ENCODE measurements at places on chromosomes 16 and 17.

DNA sequence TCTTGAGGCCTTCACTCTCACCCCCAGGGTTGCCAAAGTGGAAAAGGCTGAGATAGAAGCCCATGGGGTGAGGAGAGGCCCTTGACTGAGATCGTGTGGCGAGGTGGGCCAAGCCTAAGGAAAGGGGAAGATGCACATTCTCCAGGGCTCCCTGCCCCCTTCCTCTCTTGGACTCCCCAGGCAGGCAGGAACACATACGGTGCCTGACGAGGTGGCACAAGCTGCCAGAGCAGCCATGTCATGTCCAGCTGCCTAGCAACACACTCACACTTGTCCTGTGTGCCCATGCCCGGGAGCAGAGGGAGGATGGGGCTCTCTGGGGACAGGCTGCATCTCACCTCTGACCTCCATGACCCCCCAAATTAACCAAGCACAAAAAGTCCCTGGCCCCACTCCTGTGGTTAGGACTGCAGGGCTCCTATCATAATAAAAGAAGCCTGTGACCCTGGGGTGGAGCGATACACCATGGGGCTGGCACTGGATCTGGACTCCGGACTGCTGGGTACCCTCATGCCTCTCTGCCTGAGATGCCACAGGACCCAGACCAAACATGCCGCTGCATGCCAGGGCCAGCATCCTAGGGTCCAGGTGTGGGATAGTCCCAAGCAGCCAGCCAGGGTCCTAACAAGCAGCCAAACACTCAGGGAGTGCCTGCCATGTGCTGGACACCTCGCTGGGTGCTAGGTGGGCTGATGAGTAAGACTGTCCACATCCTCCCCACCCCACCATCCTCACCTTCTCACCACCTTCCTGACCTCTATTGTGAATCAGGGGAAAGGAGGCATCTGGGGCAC, 2.6 kb downstream of the GIT1 start:
- H3K4me3 ChIP-seq: no peak overlapping the region
- H3K27me3 ChIP-seq: no peaks in the 10 kb centered on the region
- no peak for DNase-seq

- no peak overlapping the region for H3K27ac ChIP-seq
- H3K4me1 ChIP-seq: peaks cover 6% of the 10 kb centered on the region
- no peak overlapping the region for H3K4me3 ChIP-seq
Measured at GRCh38 chr17:45368651-45369050, 51.8 kb upstream of the MAP3K14 start.

DNA sequence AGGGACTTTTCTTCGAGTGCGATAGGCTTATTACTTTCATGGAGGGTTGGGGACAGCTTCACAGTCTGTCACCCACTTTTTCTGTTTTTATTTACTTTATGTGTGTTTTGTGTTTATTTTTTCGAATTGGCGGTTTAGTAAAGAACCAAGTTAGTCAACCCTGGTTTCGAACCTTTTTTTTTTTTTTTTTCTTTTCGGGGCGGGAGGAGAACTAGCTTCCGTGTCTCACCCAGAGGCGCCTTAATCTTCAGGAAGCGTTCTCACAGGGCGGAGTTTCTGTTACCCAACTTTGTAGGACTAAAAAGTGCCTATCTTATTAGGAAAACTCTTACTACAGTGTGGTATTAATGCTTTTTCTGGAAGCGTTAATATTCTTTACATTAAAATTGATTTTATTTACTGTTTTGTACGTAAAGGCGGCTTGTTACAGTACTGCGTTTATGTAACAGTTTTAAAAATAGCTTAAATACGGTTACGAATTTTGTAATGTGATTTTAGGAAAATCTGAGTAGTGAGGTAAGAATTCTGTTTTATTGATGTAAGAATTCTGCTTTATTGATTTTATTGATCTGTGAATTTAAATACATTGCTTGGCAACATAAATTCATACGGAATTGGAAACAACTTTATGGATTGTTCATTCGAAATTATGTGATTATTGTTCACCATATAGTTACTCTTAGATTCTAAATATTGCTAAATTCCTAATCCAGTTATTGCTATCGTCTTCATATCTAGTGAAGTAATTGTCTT, 885 bp downstream of the ZNF207 start:
- H3K27ac ChIP-seq: peak overlapping the region; percentile 99
- H3K4me3 ChIP-seq: peak overlapping the region; percentile 94
- peaks cover 20% of the 10 kb centered on the region for H3K4me1 ChIP-seq
- DNase-seq: no peak

DNA sequence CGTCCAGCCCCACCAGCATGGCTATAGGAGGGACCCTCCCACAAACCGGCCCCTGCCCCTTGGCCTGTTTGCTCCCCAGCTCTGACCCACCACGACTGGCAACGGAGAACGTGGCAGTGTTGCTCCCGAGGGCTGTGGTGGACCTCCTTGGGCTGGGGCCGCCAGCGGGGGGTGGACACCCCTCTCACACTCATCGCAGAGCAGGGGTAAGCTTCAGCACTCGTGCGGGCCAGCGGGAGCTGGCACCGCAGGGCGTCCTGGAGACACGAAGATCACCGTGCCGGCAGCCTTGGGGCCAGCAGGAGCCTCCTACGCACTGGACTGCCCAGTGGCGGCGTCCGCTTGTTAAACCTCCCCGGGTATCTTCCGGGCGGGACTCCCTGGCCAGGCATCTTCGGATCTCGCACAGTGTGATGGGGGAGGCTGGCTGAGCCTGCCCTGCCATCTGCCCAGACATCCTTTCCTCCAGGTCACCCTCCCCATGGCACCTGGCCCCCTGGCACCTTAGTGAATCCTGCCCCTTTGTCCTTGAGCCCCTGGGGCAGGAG, 53.5 kb downstream of the ABR start:
- H3K4me3 ChIP-seq: no peak overlapping the region
- H3K27ac ChIP-seq: no peak overlapping the region
- peaks cover 19% of the 10 kb centered on the region for H3K4me1 ChIP-seq
- no peaks in the 10 kb centered on the region for H3K36me3 ChIP-seq
- no peaks in the 10 kb centered on the region for H3K27me3 ChIP-seq

DNA sequence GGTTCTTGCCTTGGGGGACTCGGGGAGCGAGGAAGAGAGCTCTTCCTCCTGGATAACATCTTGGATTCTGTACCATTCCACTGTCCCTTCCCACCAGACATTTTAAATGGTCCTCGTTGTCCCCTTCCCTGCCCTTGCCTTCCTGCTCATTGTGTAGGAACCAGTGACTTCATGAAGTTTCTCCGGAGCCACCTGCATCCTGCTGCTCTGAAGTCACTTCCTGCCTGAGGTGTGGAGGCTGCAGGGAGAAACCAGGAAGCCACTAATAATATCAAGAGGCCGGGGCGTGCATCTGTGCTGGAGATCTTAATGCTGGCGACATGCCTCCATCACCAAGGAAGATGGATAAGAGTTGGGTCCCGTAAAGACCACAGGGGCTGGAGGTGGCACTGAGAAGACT, 6.2 kb upstream of the SLC16A13 start:
- H3K4me1 ChIP-seq: no peaks in the 10 kb centered on the region
- no peak for DNase-seq
- H3K27ac ChIP-seq: no peak overlapping the region
- no peaks in the 10 kb centered on the region for H3K27me3 ChIP-seq
- H3K36me3 ChIP-seq: no peaks in the 10 kb centered on the region

- DNase-seq: no peak
- H3K4me1 ChIP-seq: no peaks in the 10 kb centered on the region
- H3K36me3 ChIP-seq: peaks cover 10% of the 10 kb centered on the region
- H3K27me3 ChIP-seq: no peaks in the 10 kb centered on the region
- H3K4me3 ChIP-seq: no peak overlapping the region
Measured at GRCh38 chr16:53220585-53220984, 165.8 kb downstream of the CHD9 start.

- H3K27ac ChIP-seq: no peak overlapping the region
- peaks cover 40% of the 10 kb centered on the region for H3K4me1 ChIP-seq
- peaks cover 92% of the 10 kb centered on the region for H3K27me3 ChIP-seq
Measured at GRCh38 chr17:79808763-79809529, 12.1 kb upstream of the CBX8 start.

GRCh38 chr16:11034481-11034931, 90.1 kb downstream of the CLEC16A start:
- H3K27ac ChIP-seq: no peak overlapping the region
- no peak for DNase-seq
- H3K36me3 ChIP-seq: peaks cover 27% of the 10 kb centered on the region
- no peaks in the 10 kb centered on the region for H3K27me3 ChIP-seq

DNA sequence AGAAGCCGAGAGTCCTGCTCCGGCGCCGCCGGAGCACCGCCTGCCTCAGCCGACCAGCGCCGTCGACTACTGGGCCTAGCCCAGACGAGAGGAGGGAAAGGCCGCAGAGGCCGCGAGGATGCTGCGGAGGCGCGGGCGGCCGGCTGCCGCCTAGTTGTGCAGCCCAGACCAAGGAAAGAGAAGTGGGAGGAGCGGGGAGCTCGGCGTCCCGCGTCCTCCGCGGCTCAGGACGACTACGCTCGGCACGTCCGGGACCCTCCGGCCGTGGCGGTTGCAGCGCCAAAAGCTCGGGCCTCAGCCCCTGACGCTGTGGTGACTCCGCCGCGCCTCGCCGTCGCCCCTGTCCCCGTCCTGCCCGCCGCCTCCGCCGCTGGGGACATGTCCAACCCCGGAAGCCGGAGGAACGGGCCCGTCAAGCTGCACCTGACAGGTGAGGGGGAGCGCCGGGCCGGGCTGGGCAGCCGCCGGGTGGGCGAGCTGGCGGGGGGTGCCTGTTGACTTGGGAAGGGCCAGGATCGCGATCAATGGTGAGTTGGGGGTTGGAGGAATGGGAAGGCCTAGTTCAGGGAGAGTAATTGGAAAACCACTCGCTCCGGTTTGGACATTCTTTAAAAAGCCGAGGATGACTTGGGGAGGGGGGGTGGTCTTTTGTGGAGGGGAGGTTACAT, 37.7 kb downstream of the RNF135 start:
- H3K27ac ChIP-seq: peak overlapping the region; percentile 52
- H3K36me3 ChIP-seq: no peaks in the 10 kb centered on the region
- H3K4me3 ChIP-seq: peak overlapping the region; percentile 58
- peaks cover 6% of the 10 kb centered on the region for H3K27me3 ChIP-seq

GRCh38 chr16:4862639-4863038, 15.4 kb downstream of the UBN1 start:
- no peak for DNase-seq
- no peak overlapping the region for H3K4me3 ChIP-seq
- no peaks in the 10 kb centered on the region for H3K27me3 ChIP-seq
- peaks cover 59% of the 10 kb centered on the region for H3K36me3 ChIP-seq
- H3K4me1 ChIP-seq: peaks cover 11% of the 10 kb centered on the region

Data from large intestine (tissue), 12 donors.